Upper lobe of right lung (tissue), 1 donor: ENCODE measurements at places on chromosomes 3 and 15. TPM values are rescaled to one million over a fixed set of nuclear protein-coding genes. Genes with fewer than 3 reads are reported as not detected.

- H3K27ac ChIP-seq, result no peak overlapping the region
- no peaks in the 10 kb centered on the region for H3K27me3 ChIP-seq
- no peaks in the 10 kb centered on the region for H3K4me1 ChIP-seq
- no peak overlapping the region for H3K4me3 ChIP-seq
- H3K36me3 ChIP-seq, result no peaks in the 10 kb centered on the region
Measured at GRCh38 chr3:20975188-20975651, 775.8 kb downstream of the ZNF385D start.

GRCh38 chr3:141410408-141410807 lies 42.1 kb downstream of the ZBTB38 start:
- no peaks in the 10 kb centered on the region for H3K27me3 ChIP-seq
- H3K36me3 ChIP-seq, result peaks cover 53% of the 10 kb centered on the region
- no peak for DNase-seq
- peaks cover 82% of the 10 kb centered on the region for H3K4me1 ChIP-seq

DNA sequence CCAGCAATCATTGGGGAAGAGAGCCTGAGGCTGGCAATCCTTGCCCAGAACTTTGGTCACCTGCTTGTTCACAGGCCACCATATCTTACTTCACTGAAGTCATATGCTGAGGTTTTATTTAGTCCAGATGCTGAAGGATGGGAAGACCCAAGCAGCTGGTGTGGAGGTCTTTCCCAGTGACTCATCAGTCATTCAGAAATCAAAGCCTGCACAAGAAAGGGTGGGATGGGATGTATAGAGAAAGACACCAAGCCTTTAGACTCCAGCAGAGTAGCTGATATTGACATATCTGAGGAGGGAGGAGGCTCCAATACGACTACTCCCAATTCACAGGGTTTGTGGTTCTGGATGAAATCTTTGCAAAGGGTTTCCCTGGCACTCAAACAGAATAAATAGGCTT lies 13.0 kb upstream of the PHLDB2 start:
- no peaks in the 10 kb centered on the region for H3K36me3 ChIP-seq
- no peak overlapping the region for H3K27ac ChIP-seq
- H3K27me3 ChIP-seq, result no peaks in the 10 kb centered on the region

DNA sequence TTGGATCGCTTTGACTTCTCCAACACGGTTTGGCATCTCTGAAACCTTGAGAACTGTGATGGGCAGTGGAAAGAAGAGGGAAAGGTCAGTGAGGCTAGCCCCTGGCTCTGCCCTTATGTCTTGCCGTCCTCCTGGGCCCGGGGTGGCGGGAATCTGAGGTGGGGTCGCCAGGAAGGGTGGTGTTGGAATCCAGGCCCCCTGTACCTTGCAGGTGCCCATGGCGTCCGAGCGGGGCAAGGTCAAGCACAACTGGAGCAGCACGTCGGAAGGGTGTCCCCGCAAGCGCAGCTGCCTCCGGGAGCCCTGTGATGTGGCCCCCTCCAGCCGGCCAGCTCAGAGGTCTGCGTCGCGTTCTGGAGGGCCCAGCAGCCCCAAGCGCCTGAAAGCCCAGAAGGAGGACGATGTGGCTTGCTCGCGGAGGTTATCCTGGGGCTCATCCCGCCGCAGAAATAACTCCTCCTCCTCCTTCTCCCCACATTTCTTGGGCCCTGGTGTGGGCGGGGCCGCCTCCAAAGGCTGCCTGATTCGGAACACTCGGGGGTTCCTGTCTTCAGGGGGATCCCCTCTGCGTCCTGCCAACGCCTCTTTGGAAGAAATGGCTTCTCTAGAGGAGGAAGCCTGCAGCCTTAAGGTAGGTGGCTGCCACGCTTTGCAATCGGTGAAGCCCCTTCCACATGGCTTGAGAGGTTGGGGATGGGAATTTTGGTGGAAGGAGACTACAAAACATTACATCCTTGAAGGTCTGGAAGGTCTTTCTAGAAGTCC lies 907 bp downstream of the TATDN2 start:
- peak overlapping the region; percentile 71 for H3K4me3 ChIP-seq
- peaks cover 19% of the 10 kb centered on the region for H3K4me1 ChIP-seq
- peak; percentile 70 for DNase-seq
- peak overlapping the region; percentile 87 for H3K27ac ChIP-seq
- H3K27me3 ChIP-seq, result no peaks in the 10 kb centered on the region
- H3K36me3 ChIP-seq, result peaks cover 21% of the 10 kb centered on the region

GRCh38 chr15:89472785-89473256 lies 23.6 kb downstream of the RHCG start:
- no peak overlapping the region for H3K4me3 ChIP-seq
- H3K4me1 ChIP-seq, result no peaks in the 10 kb centered on the region
- H3K36me3 ChIP-seq, result no peaks in the 10 kb centered on the region
- no peak overlapping the region for H3K27ac ChIP-seq

- no peak for DNase-seq
- H3K4me1 ChIP-seq, result no peaks in the 10 kb centered on the region
- H3K36me3 ChIP-seq, result no peaks in the 10 kb centered on the region
Measured at GRCh38 chr3:69698728-69699127, 40.5 kb upstream of the MITF start.

DNA sequence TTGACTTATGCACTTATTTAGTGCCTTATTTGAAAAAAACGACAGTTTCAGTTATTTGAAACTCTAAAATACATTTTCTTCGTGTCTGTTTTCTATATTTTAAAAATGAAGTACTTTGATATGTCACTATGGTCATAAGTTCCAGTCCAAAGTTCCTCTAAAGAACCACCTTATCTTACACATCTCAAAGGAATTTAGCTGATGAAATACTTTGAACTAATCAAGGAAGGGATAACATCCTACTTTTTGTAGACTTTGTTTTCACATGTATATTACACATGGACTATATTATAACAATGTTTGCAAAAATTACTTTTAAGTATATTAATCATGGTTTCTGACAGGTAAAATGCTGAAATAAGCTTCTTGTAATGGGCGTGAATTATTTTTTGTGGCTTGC lies 265.8 kb upstream of the ZNF717 start:
- H3K27ac ChIP-seq, result no peak overlapping the region
- H3K36me3 ChIP-seq, result no peaks in the 10 kb centered on the region
- no peak overlapping the region for H3K4me3 ChIP-seq
- H3K4me1 ChIP-seq, result no peaks in the 10 kb centered on the region

DNA sequence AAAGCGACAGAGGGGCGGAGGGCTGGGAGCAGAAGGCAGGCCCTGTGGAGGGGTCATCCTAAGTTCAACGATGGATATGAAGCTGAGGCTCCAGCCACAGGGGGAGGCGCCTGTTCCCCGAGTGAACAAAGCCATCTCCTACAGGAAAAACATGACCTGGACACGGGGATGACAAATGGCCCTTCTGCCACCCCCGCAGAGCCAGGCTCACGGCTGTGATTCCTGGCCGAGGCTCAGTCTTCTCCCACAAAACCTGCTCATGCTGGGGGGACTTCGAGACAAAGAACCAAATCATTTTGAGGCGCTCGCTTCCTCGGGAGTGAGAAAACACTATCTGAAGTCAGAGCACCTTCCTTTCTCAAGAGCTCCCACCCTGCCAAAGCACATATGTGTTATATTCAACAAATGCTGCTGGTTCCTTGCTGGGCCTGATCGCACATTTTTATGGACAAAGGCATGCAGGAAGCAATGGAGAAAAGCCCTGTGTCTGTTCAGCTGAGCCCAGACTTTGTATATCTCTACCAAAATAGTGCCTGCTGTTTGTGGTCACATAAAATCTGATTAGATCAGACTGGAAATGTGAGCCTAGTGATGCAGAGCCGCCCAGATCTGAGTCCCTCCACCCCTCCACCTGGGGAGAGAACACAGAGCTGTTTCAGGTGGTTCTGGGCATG lies 5.6 kb downstream of the RBP1 start:
- H3K27me3 ChIP-seq, result no peaks in the 10 kb centered on the region
- H3K4me1 ChIP-seq, result peaks cover 23% of the 10 kb centered on the region
- DNase-seq, result no peak
- no peaks in the 10 kb centered on the region for H3K36me3 ChIP-seq
- no peak overlapping the region for H3K4me3 ChIP-seq

SETD2 gene
- total RNA-seq, result 45.9 TPM

IFT122 gene
- 26.5 TPM for total RNA-seq

GOLGA8J gene
- not detected for total RNA-seq
